ENCODE measurements at places on chromosomes 7 and 10.

DNA sequence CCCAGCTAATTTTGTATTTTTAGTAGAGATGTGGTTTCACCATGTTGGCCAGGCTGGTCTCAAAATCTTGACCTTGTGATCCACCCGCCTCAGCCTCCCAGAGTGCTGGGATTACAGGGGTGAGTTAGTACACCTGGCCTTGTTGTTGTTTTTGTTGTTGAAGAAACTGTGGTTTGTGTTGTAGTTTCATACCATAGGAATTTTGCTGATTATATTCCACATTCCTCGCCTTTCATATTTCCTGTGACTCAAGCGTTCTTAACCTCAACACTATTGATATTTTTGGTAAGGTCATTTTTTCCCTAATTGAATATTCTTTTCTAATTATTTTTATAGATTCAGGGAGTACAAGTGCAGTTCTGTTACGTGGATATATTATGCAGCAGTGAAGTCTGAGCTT lies 16.7 kb downstream of the LIPF start:
- DNase-seq = no peak

DNA sequence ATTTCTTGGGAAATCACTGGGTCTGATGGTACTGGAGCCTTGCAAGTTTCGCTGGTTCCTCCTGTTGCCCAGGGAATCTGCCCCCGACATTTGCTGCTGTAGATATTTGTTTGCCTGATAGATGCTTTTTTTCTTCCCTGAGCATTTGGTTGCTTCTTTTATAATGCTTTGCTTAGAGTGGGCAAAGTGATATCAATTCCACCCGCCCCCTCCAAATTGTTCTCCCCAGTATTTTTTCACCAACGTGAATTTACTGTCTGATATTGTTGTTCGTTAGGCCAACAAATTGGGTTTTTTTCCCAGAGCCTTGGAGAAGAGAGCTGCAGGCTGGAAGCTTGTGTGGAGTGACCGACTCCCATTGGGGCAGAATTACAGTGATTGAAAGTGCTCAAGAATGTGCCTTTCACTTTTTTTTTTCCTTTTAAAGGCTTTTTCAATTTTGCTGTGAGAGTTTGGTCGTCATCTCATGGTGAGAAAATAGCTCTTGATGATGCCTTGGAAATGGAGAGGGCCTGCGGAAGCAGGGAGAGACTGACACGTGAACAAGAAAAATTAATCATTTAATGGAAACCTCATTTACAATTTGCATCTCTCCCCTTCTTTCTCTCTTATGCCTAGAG lies 2.5 kb downstream of the GRK5 start:
- no peak for DNase-seq

DNA sequence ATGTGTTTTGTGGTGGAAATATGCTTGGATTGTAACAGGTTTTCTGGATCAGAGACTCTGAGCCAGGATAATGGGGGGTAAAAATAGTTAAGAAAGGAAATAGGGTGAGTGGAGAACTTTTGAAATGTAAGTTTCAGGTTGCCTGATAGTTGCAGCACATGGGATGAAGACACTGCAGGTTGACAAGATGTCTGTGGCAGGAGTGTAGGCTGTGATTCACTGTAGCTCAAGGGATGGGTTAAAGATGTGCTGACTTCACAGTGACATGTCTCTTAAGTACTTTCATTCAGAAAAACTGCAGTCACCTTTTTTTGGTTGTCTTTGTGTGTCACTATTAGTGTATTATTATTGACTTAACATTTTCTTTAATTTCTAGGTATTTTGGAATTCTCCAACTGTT lies 63.5 kb upstream of the SLC39A12 start:
- no peak for DNase-seq

DNA sequence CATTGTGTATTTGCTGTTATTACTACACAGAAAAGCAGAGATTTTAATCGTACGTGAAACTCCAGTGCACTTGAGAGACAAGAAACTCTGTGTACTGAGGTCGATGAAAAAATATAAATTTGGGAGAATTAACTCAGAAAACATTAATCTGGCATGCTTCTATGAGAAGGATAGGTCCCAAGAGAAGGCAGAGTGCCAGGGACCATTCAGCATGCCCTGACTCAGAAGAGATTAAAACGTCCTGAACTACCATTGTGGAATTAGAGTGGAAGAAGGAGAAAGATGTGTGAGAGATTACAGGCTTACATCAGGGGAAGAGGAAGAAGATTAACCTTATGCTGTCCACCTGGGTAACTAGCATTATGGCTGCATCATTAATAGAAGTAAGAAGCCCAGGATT lies 72.4 kb downstream of the REEP3 start:
- DNase-seq = no peak

GRCh38 chr10:99709480-99710229 lies 22.3 kb downstream of the COX15 start:
- no peak for DNase-seq

DNA sequence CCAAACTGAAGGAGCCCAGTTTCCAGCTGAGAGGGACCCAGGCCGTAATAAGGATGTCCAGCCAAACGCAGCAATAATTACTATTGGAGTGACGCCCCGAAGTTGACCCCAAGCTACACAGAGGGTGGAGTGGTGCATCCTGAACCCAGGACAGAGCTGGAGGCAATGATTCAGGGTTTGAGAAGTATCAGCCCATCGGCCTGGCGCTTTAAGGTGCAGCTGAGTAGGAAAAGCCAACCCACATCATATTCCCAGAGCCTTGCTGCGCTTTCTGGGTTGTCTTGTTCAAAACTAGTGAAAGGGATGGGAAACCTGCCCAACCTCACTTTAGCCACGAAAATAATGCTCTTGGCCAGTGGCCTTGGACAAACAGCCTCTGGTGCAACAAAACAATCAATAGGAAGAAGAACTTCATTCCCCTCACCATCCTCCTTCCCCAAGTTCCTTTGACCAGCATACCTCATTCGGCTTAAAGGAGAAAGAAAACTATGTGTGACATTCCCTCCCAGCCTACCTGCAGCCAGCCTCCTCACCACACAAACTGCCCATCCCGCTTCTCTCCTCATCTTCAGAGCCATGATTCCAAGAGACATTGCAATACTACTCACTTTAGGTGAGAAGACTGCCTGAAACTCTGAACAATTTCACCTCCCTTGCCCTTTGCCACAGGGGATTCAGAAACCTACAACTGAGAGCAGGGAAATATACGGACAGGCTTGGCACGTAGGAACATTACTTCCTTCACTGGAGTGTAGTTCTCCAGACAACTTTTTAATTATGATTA lies 217.2 kb upstream of the MKLN1 start:
- DNase-seq = no peak

DNA sequence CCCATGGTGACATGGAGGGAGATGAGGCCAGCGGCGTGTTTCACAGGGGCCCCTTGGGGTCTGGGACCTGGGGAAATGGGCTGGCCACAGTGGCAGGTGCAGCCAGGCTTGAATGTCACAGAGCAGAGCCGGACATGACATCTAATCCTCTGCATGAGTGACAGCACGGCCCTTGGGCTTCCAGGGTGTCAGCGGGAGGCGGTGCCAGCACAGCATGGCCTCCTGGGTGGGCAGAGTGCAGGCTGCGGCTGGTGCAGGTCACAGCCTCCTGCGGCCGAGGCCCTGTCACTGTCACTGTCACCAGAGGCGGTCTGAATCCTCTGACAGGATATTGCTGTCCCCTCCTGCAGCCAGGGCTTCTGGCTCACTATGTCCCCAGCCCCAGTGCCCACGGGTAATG lies 18.2 kb downstream of the BHLHA15 start:
- no peak for DNase-seq

DNA sequence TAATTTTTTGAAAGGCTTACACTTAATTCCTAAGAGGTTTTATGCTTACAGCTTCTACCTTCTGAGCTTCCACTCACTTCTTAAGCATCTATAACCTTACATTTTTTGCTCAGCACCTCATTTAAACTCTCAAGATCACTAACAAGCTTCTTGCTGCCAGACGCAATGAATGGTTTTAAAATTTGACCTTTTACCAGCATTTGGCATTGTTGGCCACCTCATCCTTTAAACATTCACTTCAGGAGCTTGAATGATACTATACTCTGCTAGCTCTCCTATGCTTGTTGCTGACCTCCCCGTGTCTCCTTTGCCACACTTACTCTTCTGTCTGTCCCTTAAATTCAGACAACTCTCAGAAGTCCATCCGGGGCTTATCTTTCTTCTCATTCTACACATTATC lies 37.7 kb upstream of the ODAD2 start:
- no peak for DNase-seq

DNA sequence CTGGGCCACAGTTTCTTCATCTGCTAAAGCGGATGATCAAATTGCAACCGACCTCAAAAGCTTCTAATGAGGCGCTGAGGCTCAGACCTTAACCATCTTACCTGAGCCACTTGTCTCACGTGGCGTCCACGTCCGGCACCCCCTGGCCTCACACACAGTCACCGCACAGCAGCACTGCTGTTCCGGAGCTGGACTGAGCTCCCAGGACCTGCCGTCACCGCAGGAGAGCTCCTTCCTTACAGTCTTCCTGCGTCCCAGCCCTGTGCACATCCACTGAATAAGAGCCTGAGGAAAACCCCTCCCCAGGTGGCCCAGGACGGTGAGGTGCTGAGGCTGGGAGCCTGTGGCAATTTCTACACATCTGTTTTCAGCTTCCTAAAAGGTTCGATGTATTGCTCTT lies 35.7 kb downstream of the TNS3 start:
- DNase-seq = no peak

- DNase-seq = no peak
Observed at GRCh38 chr7:128450913-128451312, 4.8 kb upstream of the HILPDA start.

- DNase-seq = no peak
Observed at GRCh38 chr10:770975-771374, 81.5 kb upstream of the DIP2C start.

GRCh38 chr10:131961777-131962662 lies 19.7 kb downstream of the BNIP3 start:
- DNase-seq = no peak

DNA sequence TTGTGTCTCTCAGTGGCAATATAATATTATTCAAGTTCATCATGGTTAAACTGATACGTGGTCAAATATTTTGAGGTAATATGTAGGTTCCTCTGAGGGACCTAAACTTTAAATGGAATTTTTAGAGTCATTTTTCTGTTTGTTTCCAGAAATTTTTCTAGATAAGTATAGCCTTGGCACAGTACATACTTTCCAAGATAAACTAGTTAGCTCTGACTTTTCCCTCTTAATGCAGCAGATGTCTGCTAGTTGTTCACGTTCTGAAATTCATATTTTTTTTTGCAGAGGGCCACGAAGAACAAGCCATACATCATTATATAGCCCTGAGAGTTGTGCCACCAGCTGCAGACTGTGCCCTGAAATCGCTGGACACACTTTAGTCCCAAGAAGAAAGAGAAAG lies 61.6 kb downstream of the A1CF start:
- DNase-seq = no peak

GRCh38 chr7:47982610-47983009 lies 3.2 kb upstream of the HUS1 start:
- no peak for DNase-seq

GRCh38 chr10:124686707-124687376 lies 57.3 kb downstream of the FAM53B start:
- DNase-seq = no peak

- DNase-seq = no peak
Observed at GRCh38 chr7:136245327-136246004, 268.3 kb upstream of the MTPN start.

- DNase-seq = peak; percentile 44
Observed at GRCh38 chr10:110207805-110208613, 604 bp downstream of the MXI1 start.

DNA sequence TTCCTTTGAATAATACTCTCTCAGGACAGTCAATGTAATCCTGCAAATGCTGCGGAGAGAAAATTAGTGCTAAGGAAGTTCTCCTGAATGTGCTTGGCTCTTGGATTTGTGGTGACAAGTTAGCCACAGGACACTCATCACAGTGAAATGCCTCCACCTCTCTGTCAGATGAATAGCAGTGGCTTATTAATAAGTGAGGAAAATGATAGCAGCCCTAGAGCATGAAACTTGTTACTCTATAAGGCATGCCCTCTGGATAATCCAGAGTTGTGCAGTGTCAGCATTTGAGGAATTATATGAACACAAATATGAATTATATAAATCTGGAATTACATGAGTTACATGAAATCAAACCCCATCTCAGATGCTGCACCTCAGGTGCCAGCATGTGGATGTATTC lies 23.5 kb upstream of the TBX20 start:
- DNase-seq = no peak

GRCh38 chr7:102285540-102286236 lies 980 bp upstream of the SH2B2 start:
- DNase-seq = no peak

DNA sequence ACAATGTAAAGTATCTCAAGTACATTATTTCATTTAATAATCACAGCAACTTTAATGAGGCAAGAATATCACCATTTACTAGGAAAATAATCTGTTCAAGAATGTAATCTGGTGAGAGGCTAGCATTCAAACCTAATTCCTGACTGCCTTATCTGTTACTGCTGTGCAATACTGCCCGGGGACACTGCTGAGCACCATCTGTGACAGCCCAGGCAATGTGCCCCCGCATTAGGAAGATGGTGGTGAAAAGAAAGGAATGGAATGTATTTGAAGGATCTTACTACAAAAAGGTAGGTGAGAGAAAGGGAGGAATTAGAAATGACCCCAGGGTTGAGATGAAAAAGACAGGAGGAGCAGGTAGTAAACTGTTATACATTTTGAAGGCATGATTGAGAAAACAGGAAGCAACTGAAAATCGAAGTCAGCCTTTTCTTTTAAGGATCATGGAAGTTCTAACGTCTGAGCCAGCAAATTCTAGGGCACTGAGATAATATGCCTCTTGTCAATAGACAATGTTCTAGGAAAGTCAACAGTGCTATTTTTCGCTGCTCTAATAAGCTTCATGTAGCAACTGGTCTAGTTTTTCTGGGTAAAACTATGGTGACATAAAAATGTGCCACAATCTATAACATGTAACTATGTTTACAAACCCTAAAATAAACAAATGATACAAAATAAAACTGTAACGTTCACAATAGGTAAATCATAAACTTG lies 90.4 kb downstream of the ETV1 start:
- DNase-seq = no peak

DNA sequence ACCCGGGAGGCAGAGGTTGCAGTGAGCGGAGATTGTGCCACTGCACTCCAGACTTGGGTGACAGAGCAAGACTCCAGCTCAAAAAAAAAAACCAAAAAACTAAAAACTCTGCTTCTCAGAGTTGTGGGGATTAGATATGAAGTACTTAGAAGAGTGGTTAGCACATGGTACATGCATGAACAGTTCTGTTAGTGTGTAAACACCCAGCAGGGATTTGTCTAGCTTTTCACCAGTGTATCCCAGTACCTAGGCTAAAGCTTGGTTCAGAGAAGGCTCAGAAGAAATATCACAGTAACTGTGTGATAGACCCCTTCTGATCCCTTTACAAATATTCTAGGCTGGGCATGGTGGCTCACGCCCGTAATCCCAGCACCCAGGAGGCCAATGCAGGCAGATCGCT lies 9.5 kb downstream of the PPIA start:
- no peak for DNase-seq

GRCh38 chr10:61993711-61994401 lies 92.4 kb downstream of the ARID5B start:
- no peak for DNase-seq

- no peak for DNase-seq
Observed at GRCh38 chr10:72245949-72246525, 27.7 kb upstream of the DDIT4 start.
